ENCODE measurements at places on chromosomes 16 and 17.

GRCh38 chr17:604115-604450 lies 110.6 kb downstream of the VPS53 start:
- no peak for DNase-seq

DNA sequence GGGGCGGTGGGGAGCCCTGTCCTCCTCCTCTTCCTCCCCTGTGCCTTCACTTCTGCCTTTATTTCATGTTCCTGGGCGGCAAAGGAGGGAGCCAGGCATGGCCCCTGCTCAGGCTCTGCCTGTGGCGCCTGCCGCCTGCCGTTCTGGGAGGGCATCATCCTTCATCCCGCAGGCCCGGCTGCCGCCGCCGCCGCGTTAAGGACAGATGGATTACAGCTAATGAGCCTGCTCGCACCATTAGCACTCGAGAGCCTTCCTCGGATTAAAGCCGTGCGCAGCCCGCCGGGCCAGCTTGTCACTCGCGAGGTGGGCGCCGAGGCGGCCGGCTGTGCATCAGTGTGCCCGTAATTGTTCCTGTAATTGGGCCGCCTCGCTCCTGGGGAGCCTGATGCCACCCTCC lies 127.7 kb upstream of the GSE1 start:
- no peak for DNase-seq

- no peak for DNase-seq
Measured at GRCh38 chr17:57186226-57187019, 69.9 kb upstream of the MSI2 start.

- DNase-seq, result no peak
Measured at GRCh38 chr16:14374451-14375131, 255.5 kb downstream of the PARN start.

GRCh38 chr16:86800894-86801293 lies 222.5 kb downstream of the FOXL1 start:
- DNase-seq, result no peak

DNA sequence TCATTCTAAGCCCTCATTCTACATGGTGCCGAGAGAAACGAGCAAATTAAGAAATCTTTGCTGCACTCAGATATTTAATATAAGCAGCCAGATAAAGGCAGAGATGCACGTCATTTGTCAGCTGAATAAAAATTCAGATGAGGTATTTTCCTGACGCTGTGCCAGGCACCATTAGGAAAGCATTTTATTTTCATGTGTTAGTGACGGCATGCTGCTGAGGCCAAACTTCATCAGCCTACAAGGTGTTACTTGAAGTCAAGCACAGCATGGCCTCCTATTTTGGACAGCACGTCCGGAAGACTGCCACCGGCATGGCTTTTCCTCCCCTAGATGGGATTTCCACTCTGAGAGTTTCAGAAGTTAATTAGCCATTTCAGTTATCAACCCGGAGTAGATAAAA lies 70.3 kb downstream of the IRX3 start:
- no peak for DNase-seq

- no peak for DNase-seq
Measured at GRCh38 chr16:4204521-4204920, 37.4 kb downstream of the SRL start.

DNA sequence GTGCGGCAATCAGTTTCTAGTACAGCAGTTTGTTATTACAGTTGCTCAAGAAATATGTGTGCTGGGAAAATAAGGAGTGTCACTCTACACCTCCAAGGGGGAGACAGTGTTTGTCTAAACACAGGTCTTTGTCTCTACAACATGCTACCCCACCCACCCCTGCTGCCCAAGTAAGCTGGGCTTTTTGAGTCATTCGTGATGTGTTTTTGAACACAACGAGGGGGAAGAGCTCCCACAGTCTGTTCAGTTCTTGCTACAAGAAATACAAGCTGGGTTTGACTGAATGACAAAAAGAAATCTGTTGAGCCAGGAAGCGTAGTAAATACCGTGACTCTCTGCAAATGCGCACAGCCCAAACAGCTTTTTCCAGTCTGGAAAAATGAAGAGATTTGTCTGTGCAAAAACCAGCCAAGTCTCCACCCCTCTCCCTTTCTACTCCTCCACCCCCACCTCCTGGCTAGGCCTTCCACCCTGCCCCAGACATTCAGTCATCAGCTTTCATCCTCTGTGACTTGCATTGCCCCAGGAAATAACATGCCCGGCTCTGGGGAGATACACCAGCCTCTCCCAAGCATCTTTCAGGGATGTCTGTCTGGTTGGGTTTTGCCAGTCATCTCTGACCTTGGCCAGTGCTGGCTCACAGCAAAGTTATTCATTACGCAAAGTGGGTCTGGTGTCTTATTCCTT lies 25.7 kb downstream of the CHD9 start:
- no peak for DNase-seq

- no peak for DNase-seq
Measured at GRCh38 chr17:79907850-79908249, 68.6 kb upstream of the CBX4 start.

DNA sequence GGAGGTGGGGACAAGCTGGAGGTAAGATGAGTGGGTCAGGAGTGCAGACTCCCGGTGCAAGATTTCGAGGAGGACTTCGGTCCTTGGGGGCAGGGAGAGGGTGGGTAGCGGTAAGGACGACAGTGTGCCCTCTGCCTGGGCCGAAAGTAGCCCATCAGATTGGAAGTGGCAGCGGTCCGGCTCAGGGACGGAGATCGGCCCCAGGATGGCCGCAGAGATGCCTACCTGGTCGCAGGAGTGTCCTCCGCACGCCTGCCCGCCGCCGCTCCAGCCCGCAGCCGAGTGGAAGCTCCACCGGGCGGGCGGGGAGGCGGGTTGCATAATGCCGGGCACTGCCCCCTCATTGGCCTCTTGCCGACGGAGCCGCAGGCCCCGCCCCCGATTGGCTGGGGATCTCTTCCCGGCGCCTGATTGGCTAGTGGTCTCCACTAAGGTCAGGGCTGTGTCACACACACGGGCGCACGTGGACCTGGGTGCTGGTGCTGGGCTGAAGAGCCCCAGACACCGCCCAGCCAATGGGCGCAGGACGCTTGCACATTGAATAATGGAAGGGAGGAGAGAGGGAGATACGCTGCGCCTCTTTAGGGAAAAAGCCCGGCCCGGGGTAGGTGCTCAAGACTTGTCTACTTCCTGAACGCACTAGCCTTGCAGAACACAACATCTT lies at the start of gene PER1:
Gene PER1 (minus strand): TSS at position 293 of the 664 bp plus-strand sequence. CDS start 1,698 bp downstream, outside the sequence.
- DNase-seq, result peak; percentile 64

- no peak for DNase-seq
Measured at GRCh38 chr16:69107316-69107962, 2.0 kb downstream of the HAS3 start.

- peak; percentile 50 for DNase-seq
Measured at GRCh38 chr17:45261577-45262515, at the start of gene SPATA32. Gene SPATA32 (minus strand): TSS chr17:45262094. CDS start chr17:45262016, 78 bp downstream.

DNA sequence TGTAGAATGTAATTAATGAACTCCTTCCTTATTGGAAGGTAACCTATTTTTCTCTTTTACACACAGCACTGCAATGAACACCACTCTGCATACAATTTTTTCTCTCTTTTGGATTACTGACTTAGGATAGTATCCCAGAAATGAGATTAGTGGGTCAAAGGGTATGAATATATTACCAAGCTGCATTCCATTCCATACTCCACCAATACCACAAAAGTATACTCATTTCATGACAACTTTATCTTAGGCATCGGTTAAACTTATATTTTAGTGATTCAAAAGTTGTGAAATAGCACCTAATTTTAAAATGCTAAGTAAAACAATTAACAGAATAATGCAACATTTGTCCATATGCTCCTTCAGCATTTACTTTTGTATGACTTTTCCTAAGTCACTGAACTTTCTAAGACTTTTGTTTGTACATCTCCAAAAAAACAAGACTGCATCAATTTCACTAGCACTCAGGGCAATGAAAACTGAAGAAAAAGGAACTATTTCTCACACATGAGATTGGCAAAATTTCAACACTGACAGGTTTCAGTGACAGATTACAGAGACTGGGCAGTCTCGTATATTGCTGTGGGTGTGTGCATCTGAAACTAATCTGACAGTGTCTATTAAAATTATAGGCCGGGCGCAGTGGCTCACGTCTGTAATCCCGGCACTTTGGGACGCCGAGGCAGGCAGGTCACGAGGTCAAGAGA lies 32.1 kb downstream of the HELZ start:
- no peak for DNase-seq

DNA sequence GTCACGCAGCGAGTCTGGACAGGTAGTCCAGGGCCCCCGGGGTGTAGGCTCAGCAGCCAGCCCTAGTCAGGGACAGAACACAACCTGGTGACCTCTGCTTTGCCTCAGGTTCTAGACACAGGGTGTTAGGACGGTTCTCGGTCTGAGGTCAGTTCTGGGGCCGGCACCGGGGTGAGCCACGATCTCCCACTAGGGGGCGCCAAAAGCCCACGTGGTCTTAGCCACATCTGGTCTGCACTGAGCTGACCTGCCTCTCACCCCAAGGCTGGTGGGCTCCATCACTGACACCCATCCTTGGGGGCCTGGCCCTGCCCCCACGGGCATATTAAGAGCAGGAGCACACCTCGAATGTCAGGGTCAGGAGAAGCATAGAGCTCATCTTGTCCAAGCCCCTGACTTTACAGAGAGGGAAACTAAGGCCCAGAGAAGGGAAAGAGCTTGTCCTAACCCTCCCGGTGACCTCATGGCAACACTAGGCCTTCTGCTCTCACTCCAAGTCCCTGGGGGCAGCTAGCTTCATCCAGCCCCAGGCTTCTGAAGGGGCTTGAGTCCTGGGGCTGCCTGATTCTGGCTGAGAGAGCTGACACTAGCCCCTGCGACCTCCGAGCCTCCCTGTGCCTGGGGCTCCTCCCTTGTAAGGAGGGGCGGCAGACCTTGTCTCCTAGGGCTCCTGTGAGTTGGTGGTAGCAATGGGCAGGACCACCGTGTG lies 9.0 kb downstream of the SLC5A10 start:
- DNase-seq, result peak; percentile 51

GRCh38 chr16:11715246-11715947 lies 27.3 kb downstream of the TXNDC11 start:
- no peak for DNase-seq

GRCh38 chr17:7947651-7948050 lies 15.6 kb downstream of the CNTROB start:
- no peak for DNase-seq

- DNase-seq, result peak; percentile 21
Measured at GRCh38 chr16:56643080-56643778, 4.8 kb downstream of the MT1A start.

DNA sequence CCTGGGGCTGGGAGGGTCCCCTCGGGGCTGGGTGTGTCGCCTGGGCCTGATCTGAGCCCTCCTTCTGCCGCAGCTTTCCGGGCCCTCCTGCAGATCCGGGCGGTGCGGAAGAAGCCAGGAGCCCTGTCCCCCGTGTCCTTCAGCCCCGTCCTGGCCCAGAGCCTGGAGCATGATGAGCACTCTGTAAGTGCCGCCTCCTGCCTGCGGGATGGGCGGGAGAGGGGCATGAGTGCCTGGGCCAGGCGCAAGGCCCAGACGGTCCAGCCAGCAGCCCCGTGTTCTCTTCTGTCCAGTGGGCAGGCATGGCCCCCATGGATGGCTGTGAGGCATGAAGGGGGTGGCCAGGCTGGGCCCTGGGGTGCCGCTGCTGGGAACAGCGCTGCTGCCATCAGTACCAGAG lies 16.0 kb upstream of the NUDT16L1 start:
- no peak for DNase-seq

GRCh38 chr17:80982426-80982974 lies 9.1 kb upstream of the CHMP6 start:
- no peak for DNase-seq

DNA sequence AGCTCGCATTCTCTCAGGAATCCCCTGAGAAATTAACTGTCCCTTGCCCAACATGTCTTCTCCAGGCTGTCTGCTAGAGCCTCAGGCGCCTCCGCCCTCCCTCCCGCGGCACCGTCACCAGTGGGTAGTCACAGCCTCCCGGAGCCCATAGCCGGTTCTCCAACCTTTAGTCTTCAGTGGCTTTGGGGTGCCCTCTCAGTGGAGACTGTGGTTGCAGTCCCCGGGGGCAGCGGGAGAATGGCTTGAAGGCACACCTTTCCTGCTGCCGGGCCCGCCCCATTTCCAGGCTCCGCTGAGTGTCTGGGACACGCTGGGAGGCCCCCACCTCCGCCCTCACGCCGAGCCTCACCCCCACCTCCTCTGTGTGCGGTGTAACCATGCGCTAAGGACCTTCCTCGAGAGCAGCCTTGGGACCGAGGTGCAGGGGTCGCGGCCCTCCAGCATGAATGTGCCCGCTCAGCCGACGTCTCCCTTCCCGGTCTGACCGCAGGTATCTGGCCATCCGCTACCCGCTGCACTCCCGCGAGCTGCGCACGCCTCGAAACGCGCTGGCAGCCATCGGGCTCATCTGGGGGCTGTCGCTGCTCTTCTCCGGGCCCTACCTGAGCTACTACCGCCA lies 1.7 kb downstream of the GALR2 start:
- DNase-seq, result no peak

DNA sequence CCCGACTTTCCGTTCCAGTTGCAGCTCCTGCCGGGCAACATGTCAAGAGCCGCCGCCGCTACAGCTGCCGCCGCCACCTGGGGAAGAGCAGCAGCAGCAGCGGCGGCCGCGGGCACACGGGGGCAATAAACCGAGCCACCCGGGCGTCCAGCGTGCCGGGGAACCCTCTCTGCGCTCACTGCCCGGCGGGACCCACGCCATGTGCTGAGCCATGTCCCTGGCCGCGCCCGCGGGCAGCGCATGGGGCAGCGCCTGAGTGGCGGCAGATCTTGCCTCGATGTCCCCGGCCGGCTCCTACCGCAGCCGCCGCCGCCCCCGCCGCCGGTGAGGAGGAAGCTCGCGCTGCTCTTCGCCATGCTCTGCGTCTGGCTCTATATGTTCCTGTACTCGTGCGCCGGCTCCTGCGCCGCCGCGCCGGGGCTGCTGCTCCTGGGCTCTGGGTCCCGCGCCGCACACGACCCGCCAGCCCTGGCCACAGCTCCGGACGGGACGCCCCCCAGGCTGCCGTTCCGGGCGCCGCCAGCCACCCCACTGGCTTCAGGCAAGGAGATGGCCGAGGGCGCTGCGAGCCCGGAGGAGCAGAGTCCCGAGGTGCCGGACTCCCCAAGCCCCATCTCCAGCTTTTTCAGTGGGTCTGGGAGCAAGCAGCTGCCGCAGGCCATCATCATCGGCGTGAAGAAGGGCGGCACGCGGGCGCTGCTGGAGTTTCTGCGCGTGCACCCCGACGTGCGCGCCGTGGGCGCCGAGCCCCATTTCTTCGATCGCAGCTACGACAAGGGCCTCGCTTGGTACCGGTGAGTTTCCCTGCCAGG lies 604 bp downstream of the HS3ST3B1 start:
- DNase-seq, result no peak

GRCh38 chr16:7218936-7219335 lies 113.7 kb upstream of the RBFOX1 start:
- no peak for DNase-seq

DNA sequence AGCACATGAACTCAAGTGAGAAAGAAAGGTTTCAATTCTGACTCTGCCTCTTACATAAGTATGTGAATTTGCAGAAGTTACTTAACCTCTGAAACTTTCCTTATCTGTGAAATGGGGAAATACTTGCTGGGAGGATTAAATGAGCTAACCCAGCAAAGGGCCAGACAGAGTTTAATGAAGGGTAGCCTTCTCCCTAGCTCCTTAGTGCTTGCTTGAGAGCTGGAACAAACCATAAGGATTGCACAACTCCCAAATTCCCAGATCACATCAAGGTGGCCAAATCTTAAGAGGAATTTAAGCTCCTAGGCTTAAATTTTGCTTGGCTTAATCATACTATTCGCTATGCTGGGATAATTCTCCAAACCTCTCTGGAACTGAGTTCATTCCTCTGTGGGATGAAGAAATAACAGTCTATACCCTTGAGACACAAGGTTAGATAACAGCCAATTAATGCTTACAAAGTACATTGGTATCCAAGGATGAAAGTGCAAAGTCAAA lies 11.8 kb upstream of the WSB1 start:
- DNase-seq, result no peak
